ENCODE measurements at places on chromosomes 6 and 20.

GRCh38 chr6:170083236-170084051, 207.4 kb downstream of the DLL1 start:
- DNase-seq: no peak

DNA sequence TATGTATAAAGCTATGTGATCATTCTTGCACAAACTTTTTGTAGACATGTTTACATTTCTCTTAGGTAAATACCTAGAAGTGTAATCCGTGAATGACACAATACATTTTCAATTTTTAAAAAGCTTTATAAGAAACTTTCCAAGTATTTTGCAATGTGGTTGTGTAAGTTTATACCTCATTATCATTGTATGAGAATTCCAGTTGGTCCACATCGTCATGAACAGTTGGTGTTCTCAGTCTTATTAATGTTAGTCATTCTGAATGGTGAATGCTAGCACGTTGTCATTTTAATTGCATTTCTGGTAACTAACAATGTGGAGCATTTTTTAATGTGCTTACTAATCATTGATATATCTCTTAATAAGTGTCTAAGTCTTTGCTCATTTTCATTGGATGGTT, 116.5 kb upstream of the F13A1 start:
- DNase-seq: no peak

GRCh38 chr6:54020334-54020733, 90.9 kb upstream of the MLIP start:
- no peak for DNase-seq

GRCh38 chr6:2514965-2515543, 235.7 kb downstream of the MYLK4 start:
- DNase-seq: no peak

- DNase-seq: no peak
Measured at GRCh38 chr6:87628881-87629280, 38.9 kb downstream of the ORC3 start.

DNA sequence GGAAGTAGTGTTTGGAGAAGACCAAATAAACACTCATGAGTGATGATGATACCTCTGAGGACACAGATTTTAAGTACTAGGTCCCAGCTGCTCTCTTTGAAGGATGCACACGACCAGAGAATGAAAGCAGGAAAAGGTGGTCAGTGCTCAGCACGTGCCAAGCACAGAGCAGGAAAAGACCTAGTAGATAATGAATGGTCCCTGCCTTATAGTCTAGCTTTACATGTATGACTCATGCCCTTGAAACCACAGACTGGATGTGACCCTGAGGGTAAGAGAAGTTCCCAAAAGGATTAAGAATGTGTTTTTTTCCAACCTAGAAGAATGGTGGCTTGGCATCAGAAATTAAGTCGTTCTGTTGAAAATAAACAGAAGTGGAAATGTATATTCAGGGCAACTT, 2.8 kb upstream of the MC3R start:
- no peak for DNase-seq

- DNase-seq: no peak
Measured at GRCh38 chr6:144029452-144029851, 21.4 kb upstream of the PLAGL1 start.

DNA sequence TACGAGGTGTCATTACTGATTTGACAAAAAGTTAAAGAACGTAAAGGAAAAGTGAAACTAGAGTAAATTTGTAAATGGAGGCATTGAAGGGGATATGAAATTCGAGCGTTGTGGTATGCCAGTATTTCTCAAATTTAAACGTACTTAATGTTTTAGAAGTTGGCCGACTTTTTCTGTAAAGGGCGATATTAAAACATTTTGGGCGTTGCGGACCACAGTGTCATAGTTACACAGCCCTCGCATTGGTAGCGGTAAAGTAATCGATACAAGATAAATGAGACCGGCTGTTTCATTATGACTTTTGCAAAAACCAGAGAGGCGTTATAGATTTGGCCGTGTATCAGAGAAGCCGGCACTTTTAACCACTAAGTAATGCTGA, 39.6 kb downstream of the OR2B2 start:
- no peak for DNase-seq

- DNase-seq: no peak
Measured at GRCh38 chr6:116385921-116386320, 15.2 kb downstream of the DSE start.

GRCh38 chr20:3814928-3815495, 5.3 kb upstream of the AP5S1 start:
- DNase-seq: no peak

GRCh38 chr6:170069611-170070010, 221.3 kb downstream of the DLL1 start:
- no peak for DNase-seq

GRCh38 chr6:63573899-63574553, 1.7 kb downstream of the LOC128125822 start:
- DNase-seq: no peak

- no peak for DNase-seq
Measured at GRCh38 chr6:144131248-144131709, 19.0 kb upstream of the STX11 start.

DNA sequence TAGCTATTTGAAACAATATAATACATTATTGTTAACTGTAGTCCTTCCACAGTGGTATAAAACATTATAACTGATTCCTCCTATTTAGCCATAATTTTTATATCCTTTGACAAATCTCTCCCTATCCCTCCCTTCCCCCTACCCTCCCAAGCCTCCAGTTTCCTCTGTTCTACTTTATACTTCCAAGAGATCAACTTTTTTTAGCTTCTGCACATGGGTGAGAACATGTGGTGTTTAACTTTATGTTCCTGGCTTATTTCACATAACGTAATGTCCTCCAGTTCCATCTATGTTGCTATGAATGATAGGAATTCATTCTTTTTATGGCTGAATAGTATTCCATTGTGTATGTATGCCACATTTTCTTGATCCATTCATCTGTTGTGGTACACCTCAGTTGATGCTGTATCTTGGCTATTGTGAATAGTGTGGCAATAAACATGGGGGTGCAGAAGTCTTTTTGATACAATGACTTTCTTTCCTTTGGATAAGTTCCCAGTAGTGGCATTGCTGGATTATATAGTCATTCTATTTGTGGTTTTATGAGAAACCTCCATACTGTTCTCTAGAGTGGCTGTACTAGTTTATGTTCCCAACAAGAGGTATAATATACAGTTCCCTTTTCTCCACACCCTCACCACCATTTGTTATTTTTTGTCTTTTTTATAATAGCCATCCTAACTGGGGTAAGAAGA, 205.0 kb downstream of the KCNQ5 start:
- no peak for DNase-seq

All from stimulated activated CD8-positive, alpha-beta memory T cell treated with anti-CD3 and anti-CD28 coated beads, Interleukin-2, amount 100 ng/mL, for 1 hour (primary cell).